ENCODE measurements at places on chromosomes 16 and 17. TPM values are rescaled to one million over a fixed set of nuclear protein-coding genes. Genes with fewer than 3 reads are reported as not detected.

GRCh38 chr17:66842505-66842904 is 7.6 kb downstream of the CACNG5 start:
- no peak for DNase-seq

PDIA2 gene
- polyA plus RNA-seq: not detected

DPEP3 gene
- not detected for polyA plus RNA-seq

GRCh38 chr16:79836144-79836543 is 235.6 kb upstream of the MAF start:
- DNase-seq: no peak

ZNF385C gene
- polyA plus RNA-seq: not detected

ADAT1 gene
- polyA plus RNA-seq: 44.4 TPM

GRCh38 chr17:44424828-44425461 is 35.5 kb upstream of the ITGA2B start:
- no peak for DNase-seq

OSGIN1 gene
- polyA plus RNA-seq: not detected

TSPOAP1 gene
- 0.80 TPM for polyA plus RNA-seq

DNA sequence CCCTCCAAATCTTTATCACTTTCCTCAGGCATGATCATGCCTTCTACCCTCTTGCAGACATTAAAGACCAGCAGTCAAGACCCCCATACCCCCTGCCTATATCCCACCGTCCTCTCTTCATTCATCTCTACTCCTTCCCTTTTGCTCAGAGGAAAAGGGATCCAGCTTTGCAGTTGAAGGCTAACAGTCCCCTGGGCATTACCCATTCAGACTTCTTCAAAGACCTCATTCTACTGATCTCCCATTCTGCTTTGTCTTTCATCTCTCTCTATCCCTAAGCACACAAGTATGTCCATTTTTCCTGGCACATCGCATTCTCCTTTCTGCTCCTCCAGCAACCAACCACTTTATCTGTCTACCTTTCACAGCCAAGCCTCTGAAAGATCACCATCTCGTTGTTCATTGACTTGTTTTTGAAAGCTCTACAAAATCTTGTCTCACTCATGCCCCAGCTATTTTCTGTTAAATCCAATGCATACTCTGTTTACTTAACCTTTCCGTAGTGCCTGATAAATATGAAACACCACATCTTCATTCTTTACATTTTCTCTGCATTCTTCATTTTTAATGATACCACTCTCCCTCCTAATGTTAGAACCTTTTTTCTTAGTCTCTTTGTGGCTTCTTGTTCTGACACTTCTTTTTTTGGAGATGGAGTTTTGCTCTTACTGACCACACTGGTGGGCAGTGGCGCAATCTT is 14.1 kb upstream of the LCMT1 start:
- DNase-seq: no peak

TBC1D3L gene
- polyA plus RNA-seq: 1.7 TPM

ALDOA gene
- polyA plus RNA-seq: 1,058 TPM
